Natural killer cell treated with Interleukin-12 subunit alpha and Interleukin-12 subunit beta and Interleukin-15 and Interleukin-18, amount 100 ng/mL, for 72 hours (primary cell): ENCODE measurements at places on chromosomes 1 and 21. TPM values are rescaled to one million over a fixed set of nuclear protein-coding genes. Genes with fewer than 3 reads are reported as not detected.

DNA sequence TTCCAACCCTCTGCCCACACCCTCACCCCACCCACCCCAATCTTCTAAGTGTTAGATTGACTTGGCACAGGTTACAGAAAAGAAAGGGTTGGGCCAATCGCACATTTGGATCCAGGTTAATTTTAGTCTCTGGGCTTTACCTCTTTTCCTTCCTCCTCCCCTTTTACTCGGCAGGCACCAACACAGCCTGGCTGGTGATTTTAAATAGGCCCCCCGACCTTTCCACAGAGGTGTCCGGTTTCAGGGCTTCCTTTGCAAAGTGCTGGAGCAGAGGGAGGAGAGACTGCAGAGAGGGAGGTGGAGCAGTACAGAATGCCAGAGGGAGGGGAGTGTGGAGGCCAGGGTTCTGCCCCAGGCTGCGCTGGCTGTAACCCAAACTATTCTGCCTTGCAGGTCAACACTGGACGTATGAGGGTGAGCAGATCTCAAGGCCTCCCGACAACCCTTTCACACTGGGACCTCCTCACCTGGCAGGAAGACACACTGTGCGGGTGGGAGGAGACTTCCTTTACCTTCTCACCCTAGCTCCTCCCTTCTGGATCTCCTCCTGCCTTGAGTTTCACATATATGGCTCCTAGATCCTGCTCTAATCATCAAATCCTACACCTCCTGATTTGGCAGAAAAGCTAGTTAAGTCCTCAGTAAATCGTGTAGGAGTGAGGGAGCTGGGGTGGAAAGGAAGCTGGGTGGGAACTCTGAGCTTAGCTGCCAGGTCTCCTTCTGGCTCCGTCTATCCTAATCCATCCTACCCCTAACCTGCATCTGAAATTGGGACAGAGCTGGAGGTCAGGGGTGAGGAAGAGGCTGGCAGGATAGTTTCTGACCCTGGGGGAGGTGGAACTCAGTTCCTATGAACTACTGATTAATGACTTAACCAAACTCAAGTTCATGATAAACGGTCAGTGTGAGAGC, 2.4 kb downstream of the CA14 start:
- H3K4me3 ChIP-seq = no peak overlapping the region
- H3K27me3 ChIP-seq = peaks cover 30% of the 10 kb centered on the region
- H3K27ac ChIP-seq = no peak overlapping the region

GRCh38 chr1:42014823-42015222, 96.1 kb upstream of the HIVEP3 start:
- DNase-seq = no peak
- peak overlapping the region; percentile 10 for H3K4me3 ChIP-seq
- H3K36me3 ChIP-seq = peaks cover 18% of the 10 kb centered on the region
- H3K27ac ChIP-seq = peak overlapping the region; percentile 29
- H3K27me3 ChIP-seq = no peaks in the 10 kb centered on the region

- H3K27ac ChIP-seq = no peak overlapping the region
- H3K4me1 ChIP-seq = no peaks in the 10 kb centered on the region
- H3K36me3 ChIP-seq = no peaks in the 10 kb centered on the region
- H3K27me3 ChIP-seq = peaks cover 6% of the 10 kb centered on the region
Measured at GRCh38 chr1:154773551-154773950, 96.5 kb downstream of the KCNN3 start.

DNA sequence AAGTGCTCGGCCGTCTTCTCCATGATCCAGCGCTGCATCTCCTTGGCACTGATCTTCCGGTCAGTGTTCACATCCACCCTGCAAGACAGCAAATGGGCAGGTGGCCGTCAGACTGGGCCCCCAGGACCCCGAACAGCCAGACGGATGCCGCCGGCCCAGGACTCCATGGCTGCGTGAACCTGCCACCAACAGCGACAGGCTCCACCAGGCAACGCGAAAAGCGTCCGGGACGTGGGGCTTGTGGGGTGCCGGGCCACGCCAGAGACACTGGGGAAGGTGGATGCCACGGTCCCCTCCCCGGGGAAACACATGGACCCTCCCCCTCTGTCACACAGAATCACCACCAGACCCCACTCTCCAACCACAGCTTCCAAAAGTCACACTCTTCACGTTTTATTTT, 7.9 kb downstream of the SDF4 start:
- peaks cover 17% of the 10 kb centered on the region for H3K36me3 ChIP-seq
- no peak for DNase-seq
- H3K4me1 ChIP-seq = peaks cover 31% of the 10 kb centered on the region
- H3K4me3 ChIP-seq = no peak overlapping the region
- H3K27ac ChIP-seq = no peak overlapping the region
- H3K27me3 ChIP-seq = no peaks in the 10 kb centered on the region

- H3K4me3 ChIP-seq = no peak overlapping the region
- H3K4me1 ChIP-seq = no peaks in the 10 kb centered on the region
Measured at GRCh38 chr1:10728595-10729410, 67.6 kb downstream of the CASZ1 start.

CFAP410 gene
- 19.6 TPM for total RNA-seq

DNA sequence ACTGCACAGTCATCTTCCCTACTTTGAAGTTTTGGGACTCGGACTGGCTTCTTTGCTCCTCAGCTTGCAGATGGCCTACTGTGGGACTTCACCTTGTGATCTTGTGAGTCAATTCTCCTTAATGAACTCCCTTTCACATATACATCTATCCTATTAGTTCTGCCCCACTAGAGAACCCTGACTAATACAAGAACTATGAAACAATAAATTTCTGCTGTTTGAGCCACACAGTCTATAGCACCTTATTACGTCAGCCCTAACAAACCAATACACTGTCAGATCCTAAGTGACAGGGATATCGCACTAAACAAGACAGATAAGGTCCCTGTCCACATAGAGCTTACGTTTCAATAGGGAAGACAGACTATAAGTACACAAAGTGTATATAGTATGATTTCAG, 120.1 kb downstream of the PLPP3 start:
- no peak overlapping the region for H3K27ac ChIP-seq
- H3K4me3 ChIP-seq = no peak overlapping the region
- H3K36me3 ChIP-seq = no peaks in the 10 kb centered on the region
- no peaks in the 10 kb centered on the region for H3K27me3 ChIP-seq
- no peak for DNase-seq

GRCh38 chr1:107874221-107874620, 90.8 kb downstream of the VAV3 start:
- H3K27me3 ChIP-seq = no peaks in the 10 kb centered on the region
- H3K4me3 ChIP-seq = no peak overlapping the region
- DNase-seq = no peak
- H3K27ac ChIP-seq = peak overlapping the region; percentile 77
- peaks cover 11% of the 10 kb centered on the region for H3K36me3 ChIP-seq

DNA sequence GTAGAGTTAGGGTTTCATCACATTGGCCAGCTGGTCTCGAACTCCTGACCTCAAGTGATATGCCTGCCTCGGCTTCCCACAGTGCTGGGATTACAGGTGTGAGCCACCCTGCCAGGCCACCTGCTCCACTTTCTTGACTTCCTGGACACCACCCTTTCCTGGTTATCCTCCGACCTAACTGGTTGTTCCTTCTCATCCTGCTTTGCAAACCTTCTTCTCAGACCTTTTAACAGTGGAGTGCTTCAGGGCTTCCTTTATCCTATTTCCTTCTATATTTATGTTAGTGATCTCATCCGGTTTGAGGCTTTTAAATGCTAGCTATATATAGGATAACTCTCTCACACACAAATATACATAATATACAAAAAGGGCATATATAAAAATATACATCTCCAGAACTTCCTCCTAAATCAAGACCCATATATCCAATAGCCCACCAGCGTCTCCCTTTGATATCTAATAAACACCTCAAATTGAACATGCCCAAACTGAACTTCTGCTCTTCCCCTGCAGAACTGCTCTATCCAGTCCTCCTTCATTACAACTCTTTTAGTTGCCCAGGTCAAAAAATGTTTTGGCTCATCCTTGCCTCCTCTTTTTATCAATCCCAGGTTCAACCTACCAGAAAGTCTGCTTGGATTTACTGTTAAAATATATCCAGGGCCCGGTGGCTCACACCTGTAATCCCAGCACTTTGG, 19.5 kb upstream of the UQCRHL start:
- DNase-seq = no peak
- H3K27ac ChIP-seq = no peak overlapping the region
- H3K27me3 ChIP-seq = no peaks in the 10 kb centered on the region
- peaks cover 15% of the 10 kb centered on the region for H3K4me1 ChIP-seq
- no peaks in the 10 kb centered on the region for H3K36me3 ChIP-seq

ADGRL2 gene
- 0.43 TPM for total RNA-seq

DNA sequence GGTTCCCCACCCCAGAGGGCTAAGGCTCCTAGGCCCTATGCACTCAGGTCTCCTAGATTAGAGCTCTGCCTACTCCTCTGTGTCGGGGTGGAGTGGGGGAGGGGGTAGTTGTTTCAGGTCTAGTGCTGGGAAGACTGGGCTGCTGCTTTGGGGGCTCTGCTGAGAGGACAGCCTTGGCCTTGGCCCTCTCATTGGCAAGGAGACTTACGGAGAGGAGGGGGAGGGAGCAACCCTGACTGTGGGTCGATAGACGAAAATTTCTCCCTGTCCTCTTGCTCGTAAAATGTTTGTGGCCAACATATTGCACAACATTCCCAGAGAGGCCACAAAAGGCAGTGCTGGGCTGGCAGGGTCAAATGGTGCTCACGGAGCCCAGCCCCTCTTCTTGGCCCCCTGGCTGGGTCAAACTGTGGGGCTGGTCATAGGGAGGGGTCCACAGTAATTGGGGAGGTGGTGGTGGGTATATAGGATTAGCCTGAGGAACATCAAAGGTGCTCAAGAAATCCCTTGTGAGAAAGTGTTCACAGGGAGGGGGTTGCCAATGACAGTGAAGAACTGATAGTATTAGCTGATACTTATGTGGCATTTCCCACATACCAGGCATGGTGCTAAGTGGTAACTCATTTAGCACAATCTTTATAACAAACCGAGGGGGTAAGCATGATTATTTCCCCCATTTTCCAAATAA, 8.5 kb upstream of the DMBX1 start:
- DNase-seq = no peak
- H3K27me3 ChIP-seq = peaks cover 34% of the 10 kb centered on the region
- H3K36me3 ChIP-seq = no peaks in the 10 kb centered on the region
- H3K4me3 ChIP-seq = no peak overlapping the region

- no peak overlapping the region for H3K4me3 ChIP-seq
- H3K27me3 ChIP-seq = no peaks in the 10 kb centered on the region
- peaks cover 40% of the 10 kb centered on the region for H3K4me1 ChIP-seq
Measured at GRCh38 chr1:94012708-94013366, 103.6 kb upstream of the GCLM start.
